ENCODE measurements at places on chromosomes 7 and 10.

DNA sequence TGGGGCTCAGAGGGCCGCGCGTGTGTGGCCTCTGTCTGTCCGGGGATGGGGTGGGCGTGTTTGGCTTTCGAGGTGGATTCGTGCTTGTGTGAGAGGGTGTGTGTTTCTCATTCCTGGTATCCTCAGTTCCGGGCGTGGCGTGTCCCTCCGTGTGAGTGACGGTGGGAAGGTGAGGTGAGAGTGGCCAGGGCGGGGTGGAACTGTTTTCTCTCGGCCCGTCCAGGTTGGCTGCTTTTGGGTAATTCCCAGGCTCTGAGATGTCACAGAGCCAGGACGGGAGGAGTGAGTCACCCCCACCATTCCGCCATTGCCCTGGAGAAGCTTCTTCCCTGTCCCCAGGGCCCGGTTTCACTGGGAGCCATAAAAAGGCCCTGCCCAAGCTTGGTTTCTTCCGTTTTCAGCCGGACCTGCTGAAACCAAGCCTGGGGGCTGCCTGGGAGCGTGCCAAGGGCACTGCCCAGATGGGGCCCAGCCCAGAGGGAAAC is 21.3 kb upstream of the CLDN4 start:
- DNase-seq, result no peak

GRCh38 chr10:133166504-133166827 is 6.4 kb downstream of the KNDC1 start:
- no peak for DNase-seq

- DNase-seq, result no peak
Observed at GRCh38 chr10:116810120-116810500, 39.2 kb upstream of the ENO4 start.

DNA sequence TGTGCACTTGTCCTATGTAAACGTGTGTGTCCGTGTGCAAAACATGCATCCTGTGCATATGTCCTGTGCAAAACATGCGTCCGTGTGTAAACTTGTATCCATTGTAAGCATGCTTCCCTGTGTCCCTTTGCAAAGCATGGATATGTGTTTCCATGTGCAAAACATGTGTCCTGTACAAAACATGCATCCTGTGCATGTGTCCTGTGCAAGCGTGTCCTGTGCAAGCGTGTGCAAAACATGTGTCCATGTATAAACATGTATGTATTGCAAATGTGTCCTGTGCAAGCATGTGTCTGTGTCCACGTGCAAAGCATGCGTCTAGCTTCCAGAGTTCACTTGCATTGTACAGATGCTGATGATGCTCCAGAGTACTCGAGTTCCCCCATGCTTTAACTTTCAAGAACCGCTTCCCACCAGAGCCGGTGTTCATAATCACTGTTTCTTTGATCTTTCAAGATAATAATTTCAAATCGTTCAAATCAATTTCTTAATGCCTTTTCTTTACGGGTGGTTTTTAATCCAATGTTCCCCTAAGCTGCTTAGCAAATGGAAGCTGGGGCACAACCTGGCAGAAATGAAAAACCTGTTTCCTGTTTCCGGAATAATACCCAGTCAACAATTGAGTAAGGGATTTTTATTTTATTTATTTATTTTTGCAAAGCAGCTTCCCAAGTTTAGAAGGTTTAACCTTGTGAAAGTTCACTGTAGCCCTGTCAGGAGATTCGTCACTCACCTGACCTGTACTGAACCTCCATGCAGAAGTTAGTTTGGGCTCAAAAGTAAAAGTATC is 641 bp upstream of the ASB13 start:
- DNase-seq, result no peak

GRCh38 chr10:61049386-61049785 is 105.4 kb upstream of the RHOBTB1 start:
- no peak for DNase-seq

GRCh38 chr10:66671562-66671961 is 254.3 kb upstream of the LRRTM3 start:
- DNase-seq, result no peak

DNA sequence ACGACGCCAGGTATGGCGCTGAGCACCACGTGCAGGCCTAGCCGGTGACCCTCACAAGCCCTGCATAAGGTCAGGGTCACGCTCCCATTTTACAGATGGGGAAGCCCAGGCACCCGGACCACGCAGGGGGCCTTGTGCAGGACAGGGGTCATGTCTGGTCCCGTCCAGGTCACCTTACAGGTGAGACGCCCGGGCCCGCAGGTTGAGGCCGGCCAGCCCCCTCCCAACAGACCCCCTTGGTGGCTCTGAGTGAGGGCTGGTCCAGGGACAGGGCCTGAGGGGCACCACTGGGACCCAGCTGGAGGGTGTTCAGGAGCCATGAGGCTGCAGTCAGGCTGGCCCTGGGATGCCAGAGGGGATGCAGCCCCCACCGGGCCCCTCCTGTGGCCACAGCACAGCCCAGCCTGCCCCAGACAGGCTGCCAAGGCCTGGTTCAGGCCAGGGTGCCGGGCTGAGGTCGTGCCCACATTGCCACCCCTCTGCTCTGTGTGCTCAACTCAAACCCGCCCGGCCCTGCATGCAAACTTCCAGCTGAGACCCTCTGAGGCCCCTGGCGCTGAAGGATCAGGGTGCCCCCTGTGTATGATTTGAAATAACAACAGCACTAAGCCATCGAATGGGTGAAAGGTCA is 69.0 kb downstream of the PWWP2B start:
- no peak for DNase-seq

GRCh38 chr10:6343305-6344010 is 140.7 kb downstream of the PFKFB3 start:
- no peak for DNase-seq

- DNase-seq, result no peak
Observed at GRCh38 chr10:2700626-2701305, 366.6 kb upstream of the PFKP start.

DNA sequence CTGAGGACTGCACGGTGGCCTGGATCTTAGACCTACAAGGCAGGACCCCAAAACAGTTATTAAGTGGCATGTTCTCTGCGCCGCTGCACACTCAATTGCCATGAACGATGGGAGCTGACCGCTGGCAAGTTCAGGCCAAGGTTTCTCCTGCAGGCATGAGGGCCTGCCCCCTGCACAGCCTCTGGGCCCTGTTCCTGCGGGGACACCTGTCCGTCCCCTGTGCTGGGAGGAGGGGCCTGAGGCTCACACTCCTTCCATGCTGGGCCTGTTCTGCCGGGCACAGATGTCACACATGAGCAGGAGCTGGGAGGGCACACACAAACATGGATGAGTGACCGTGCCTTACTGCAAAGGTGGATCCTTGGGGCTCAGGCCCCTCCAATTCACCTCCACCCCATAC is 90.0 kb downstream of the PTPRN2 start:
- DNase-seq, result no peak

DNA sequence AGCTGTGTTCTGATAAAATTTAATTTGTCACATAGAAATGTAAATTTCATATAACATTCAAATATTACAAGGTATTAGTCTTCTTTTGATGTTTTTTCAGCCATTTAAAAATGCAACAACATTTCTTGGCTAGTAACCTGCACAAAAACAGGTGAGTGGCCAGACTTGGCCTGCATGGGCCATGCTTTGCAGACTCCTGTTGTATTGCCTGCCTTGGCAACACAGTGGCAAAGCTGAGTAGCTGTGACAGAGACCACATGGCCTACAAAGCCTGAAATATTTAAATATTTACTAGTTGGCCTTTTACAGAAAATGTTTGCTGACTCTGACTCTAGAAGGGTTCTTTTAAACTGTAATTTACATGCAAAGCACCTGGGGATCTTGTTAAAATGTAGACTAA is 13.5 kb upstream of the TBX20 start:
- no peak for DNase-seq

GRCh38 chr7:18467011-18467410 is 28.5 kb upstream of the HDAC9 start:
- no peak for DNase-seq

- no peak for DNase-seq
Observed at GRCh38 chr10:79101560-79102497, 33.1 kb downstream of the ZMIZ1 start.

- DNase-seq, result no peak
Observed at GRCh38 chr10:80498078-80498832, 39.4 kb upstream of the SH2D4B start.
